Astrocyte of the spinal cord (primary cell): ENCODE measurements at places on chromosomes 2 and 18.
A peak's percentile ranks its signal among the peaks of the same experiment; 100 is the strongest.

GRCh38 chr2:215764441-215765048 is 248.8 kb downstream of the MREG start:
- peak; percentile 66 for DNase-seq

GRCh38 chr2:608711-609110 is 68.5 kb downstream of the TMEM18 start:
- no peak for DNase-seq

GRCh38 chr2:7899241-7899640 is 782.6 kb upstream of the ID2 start:
- DNase-seq: no peak

DNA sequence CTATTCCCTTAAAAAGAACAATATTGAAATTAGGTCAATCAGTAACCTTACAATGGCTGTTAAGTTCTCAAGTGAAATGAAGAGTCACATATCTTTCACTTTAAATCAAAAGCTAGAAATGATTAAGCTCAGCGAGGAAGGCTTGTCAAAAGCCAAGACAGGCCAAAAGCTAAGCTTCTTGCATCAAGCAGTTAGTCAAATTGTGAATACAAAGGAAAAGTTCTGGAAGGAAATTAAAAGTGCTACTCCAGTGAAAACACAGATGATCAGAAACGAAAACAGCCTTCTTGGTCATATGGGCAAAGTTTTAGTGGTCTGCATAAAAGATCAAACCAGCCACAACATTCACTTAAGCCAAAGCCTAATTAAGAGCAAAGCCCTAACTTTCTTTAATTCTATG is 402.6 kb upstream of the ZEB2 start:
- DNase-seq: no peak

DNA sequence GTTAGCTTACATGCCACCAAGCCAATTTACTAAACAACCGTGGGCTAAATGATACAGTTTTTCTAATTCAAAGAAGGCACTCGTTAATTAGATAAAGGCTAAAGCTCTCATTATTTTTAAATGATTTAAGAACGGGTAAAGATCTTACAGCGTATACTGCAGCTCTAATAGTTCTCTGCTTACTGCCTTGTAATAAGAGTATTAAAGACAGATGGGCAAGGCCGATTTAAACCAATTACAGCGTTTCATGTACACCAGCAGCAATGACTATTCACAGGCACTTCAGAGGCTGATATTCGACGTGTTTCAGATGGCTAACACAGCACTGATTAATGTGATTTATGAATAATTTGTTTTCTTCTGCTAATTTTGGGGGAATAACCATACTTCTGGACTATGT is 259.3 kb downstream of the ZNF407 start:
- DNase-seq: no peak

- peak; percentile 23 for DNase-seq
Measured at GRCh38 chr2:200121931-200122330, 166.5 kb downstream of the MAIP1 start.

- no peak for DNase-seq
Measured at GRCh38 chr18:41263956-41264355, 691.1 kb upstream of the PIK3C3 start.

DNA sequence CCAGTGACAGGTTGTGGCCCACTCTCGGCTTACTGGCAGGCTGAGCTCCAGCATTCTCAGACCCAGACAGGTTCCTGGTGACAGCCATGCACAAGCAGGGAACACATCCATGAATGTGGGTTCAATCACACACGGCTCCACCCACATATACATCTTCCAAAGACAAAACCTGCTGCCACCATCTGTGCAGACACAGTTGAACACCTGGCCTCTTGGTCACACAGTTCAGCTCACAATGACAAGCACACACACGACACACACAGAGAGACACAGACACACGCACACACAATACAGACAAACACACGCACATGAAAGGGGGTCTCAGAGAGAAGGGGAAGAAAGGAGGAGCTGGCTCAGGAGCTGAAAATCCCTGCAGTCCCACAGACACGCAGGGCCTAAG is 32.1 kb upstream of the PTMA start:
- DNase-seq: no peak

- no peak for DNase-seq
Measured at GRCh38 chr18:43606795-43607194, 329.5 kb upstream of the SYT4 start.

DNA sequence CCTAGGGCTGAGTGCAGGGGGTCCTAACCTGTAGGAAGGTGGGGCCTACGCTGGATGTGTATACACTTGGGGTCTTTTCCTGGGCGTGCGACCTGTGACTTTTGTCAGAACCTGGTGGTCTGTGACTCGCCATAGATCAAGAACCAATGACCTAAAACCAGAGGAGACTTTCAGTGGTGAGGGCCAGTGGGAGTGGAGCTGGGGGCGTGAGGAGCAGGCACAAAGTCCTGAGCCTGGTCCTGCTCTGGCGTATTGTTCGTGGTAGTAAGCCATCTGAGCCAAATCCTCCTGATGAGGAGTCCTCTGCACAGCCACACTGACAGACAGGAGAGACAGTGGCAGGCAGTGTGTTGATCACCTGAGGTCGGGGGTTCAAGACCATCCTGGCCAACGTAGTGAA is 8.9 kb downstream of the INPP4A start:
- DNase-seq: no peak
